ENCODE measurements at places on chromosomes 6 and 20.

DNA sequence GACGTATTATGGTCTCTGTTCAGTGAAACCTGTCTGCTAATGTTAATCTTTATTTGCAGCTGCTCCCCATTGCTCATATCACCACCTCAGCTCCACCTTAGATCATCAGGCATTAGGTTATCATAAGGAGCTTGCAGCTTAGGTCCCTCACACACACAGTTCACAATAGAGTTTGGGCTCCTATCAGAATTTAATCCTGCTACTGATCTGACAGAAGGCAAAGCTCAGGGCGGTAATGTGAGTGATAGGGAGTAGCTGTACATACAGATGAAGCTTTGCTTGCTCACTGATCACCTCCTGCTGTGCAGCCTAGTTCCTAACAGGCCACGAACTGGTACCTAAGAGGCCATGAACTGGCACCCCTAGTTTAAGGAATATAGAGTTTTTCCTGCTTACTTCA lies 989.7 kb downstream of the EYS start:
- DNase-seq, result no peak

- DNase-seq, result no peak
Measured at GRCh38 chr20:4491643-4492042, 230.1 kb upstream of the PRND start.

DNA sequence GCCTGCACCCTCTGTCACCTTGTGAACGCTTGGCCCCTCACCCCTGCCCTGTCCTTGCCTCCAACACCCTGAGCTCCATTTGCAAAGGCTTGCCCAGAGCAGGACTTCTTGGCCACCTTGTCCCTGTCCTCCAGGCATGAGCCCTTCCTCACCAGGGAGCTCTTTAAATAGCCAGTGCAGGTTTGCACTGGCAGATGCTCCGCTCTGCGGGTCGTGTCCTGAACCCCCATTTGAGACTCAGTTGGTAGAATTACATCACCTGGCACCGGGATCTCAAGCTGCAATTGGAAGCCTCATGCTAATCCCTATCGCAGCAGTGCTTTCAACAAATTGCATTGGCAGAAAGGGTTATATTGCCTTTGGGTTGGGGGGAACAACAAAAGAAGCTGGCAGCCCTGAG lies 85.9 kb downstream of the TRMT6 start:
- no peak for DNase-seq

GRCh38 chr6:133671376-133671775 lies 217.5 kb upstream of the TCF21 start:
- DNase-seq, result no peak

- no peak for DNase-seq
Measured at GRCh38 chr6:3625149-3625979, 126.1 kb downstream of the PXDC1 start.

DNA sequence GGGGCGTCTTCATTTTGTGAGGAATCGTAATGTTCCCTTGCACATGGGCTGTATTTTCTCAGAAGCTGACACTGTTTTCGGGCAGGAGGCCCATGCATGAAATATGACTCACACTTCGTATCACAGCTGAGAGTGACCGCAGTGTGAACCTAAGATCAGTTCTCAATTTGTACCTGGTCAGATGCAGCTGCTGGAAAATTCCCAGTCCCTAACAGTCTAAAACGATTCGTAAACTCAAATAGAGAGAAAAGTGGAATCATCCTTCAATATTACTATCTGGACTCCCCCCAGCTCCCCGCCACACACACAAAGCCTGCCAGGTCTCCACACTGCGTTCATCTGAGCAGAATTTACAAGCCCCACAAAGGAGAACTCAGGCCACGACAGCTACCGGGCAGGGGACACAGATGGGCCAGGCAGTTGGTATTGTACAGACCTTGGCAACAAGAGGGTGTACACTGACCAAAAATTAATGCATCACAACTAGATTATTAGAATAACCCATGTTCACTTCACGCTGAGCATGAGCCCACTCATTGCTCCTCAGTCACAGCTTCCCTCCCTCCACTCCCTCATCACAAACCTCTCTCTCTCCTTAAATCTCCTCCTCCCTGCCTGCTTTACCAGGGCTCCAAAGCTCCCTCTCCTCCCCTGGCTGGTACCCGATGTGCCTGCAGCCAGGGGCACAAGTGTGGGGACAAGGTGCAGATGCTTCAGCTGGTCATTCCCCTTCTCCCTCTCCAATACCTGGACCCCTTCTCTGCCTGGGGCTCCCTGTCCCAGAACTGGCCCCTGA lies 488.4 kb downstream of the PREX1 start:
- no peak for DNase-seq

DNA sequence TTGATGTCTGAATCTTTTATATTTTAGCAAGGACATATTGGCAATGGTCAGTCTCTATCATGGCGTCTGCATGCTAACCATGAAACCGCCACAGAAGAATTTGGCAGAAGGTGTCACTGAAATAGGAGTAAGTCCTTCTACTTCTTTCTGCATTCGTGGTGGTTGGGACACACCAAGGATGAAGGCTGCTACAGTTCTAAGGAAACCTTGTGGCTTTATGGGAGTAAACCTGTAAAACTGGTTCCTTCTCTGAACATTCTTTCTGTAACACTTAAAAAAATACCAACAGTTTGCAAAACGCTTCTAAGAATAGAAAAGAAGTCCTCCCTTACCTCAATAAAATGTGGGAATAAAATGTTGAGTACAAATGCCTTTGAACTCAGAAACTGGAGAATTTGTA lies 195.3 kb downstream of the SLC24A3 start:
- DNase-seq, result no peak

DNA sequence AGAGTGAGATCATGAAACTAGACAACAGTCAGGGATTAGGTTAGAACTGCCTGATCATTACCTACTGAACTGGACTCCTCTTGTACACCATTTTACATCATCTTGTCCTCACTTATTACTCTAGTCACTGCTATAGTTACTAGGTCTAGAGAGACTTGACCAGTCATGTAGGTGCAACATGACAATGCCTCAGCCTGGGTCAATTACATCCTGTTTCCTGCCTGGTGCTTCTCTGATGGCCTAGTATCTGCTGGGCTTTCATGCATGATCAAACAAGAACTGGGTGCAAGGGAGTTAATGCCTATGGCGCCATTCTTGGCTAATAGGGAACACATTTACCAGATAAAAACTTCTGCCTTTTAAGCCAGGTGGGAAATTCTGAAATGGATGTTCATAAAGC lies 39.2 kb upstream of the MMS22L start:
- DNase-seq, result no peak

DNA sequence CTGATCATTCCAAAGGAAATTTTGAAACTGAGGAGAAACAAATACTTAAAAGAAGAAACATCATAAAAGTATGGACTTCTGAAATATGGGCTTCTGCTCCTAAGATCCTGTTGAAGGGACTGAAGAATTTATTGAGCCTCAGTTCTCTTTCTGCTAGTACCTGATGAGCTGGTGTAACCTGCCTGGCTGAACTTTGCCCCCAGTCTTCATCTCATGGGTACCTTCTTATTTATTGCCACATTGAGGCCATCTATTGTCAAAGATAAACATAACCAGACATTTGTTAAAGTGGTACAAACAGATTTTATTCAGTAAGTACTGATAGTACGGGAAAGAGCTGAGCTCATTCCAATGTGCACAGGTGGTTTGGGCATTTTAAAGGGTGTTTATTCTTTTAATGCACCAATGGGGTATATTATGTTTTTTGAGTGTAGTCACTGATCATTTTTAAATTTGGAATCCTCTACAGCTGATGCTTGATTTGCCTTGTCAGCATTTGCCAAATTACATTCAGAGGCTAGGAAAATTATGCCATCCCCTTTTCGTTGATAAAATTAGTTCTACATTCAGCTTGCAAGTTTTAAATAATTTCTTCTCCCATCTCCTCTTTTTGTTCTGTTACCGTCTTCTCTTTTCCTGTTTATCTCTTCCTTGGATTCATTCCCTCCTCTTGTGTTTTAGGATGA lies 118.2 kb downstream of the PRIM2 start:
- DNase-seq, result no peak

DNA sequence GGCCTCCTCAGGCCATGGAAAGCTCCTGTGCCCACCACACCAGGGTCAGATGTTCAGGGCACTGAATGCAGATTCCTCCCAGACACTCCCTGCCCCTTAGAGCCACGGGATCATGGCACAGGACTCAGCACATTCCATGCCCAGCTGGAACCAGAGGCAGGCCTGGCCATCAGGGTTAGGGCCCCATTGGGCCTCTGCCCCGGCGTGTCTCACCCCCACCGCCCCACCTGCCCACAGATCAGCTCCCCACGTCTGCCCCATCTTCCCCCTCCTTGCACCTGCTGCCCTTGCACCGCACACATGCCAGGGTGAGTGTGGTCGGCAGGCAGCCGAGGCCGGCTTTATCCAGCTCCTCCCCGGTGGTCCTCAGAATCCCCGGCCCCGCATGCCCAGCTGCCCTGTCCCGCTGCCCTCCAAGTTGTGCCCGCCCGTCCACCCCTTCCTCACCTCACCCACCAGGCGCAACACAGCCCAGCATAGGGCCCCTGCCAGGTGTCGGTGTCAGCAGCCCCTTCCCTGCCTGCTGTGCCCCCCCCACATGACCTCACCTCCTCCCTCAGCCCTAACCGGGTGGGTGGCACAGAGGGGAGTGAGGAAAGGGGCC lies 2.2 kb upstream of the SRMS start:
- no peak for DNase-seq

GRCh38 chr20:32761831-32762753 lies at the start of gene DNMT3B:
TSS of gene DNMT3B (plus strand) at chr20:32762385. CDS start at chr20:32780324, 17,939 bp downstream.
- DNase-seq, result peak; percentile 44

DNA sequence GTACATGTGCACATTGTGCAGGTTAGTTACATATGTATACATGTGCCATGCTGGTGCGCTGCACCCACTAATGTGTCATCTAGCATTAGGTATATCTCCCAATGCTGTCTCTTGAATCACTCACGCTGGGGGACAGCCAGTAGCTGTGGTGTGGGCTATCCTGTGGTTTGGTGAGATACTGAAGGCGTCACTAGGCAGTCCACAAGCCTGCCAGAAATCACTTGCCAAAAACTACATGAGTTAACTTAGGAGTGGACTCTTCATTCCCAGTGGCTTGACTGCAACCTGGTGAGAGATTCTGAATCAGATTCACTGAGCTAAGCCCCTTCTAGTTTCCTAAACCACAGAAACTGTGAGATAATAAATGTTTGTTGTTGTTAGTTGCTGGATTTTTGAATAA lies 191.3 kb downstream of the TSHZ2 start:
- DNase-seq, result peak; percentile 30

GRCh38 chr6:21371676-21372171 lies 221.8 kb upstream of the SOX4 start:
- no peak for DNase-seq

DNA sequence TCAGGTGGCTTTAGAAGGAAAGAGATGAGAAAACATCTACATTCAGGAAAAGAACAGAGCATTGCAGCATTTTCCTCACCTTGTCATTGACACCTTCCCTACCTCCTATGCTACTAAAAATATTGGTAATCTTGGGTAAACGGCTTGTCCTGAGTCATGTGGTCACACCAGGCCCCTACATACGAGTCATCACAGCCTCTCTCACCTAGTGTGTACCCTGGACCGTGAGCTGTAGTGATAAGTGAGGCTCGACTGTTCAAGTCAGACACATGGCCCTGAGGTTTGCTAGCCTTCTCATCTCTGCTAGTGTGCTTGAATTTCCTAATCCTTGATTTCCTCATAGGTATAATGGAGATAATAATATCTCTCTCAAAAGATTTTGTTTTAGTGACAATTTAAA lies 29.6 kb upstream of the TMEM244 start:
- no peak for DNase-seq

DNA sequence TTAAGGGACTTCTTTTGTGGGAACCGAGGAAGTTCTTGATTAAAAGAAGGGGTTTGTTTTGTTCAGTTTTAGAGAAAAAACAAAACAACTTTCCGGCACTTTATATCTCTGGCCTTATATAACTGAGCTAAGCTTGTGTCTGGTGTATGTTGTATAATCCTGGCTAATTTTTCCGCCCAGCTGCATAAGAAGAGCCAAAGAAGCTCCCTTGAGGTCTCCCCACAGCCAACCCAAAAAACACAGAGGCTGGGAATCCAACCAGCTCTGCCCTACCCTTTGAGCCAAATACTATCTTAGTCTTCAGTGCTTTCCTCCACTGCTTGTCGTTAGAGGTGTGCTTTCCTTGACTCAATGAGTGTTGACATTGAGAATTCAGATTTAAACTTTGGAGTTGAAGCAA lies 45.5 kb upstream of the RNF146 start:
- no peak for DNase-seq

- no peak for DNase-seq
Measured at GRCh38 chr6:12265296-12265695, 24.9 kb upstream of the EDN1 start.

DNA sequence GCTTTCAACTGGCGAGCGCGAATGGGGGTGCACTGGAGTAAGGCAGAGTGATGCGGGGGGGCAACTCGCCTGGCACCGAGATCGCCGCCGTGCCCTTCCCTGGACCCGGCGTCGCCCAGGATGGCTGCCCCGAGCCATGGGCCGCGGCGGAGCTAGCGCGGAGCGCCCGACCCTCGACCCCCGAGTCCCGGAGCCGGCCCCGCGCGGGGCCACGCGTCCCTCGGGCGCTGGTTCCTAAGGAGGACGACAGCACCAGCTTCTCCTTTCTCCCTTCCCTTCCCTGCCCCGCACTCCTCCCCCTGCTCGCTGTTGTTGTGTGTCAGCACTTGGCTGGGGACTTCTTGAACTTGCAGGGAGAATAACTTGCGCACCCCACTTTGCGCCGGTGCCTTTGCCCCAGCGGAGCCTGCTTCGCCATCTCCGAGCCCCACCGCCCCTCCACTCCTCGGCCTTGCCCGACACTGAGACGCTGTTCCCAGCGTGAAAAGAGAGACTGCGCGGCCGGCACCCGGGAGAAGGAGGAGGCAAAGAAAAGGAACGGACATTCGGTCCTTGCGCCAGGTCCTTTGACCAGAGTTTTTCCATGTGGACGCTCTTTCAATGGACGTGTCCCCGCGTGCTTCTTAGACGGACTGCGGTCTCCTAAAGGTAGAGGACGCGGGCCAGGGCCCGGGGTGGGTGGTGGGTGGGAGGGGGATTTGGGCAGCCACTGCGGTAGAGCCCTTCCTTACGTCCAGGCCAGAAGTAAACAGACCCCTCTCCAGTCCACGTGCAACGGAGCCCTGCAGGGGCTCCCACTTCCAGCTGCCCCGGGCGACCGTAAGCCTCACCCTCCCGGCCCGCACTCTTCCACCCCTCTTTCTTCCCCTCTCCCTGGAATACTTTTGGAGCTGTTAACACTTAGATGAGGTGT lies 998 bp downstream of the BMP2 start:
- DNase-seq, result no peak

GRCh38 chr20:15245896-15246295 lies 908.5 kb upstream of the FLRT3 start:
- no peak for DNase-seq

Data from GOT3 (cell line).